ENCODE measurements at places on chromosomes 3 and 15.

GRCh38 chr3:385151-385550 is 188.6 kb downstream of the CHL1 start:
- no peak for DNase-seq

DNA sequence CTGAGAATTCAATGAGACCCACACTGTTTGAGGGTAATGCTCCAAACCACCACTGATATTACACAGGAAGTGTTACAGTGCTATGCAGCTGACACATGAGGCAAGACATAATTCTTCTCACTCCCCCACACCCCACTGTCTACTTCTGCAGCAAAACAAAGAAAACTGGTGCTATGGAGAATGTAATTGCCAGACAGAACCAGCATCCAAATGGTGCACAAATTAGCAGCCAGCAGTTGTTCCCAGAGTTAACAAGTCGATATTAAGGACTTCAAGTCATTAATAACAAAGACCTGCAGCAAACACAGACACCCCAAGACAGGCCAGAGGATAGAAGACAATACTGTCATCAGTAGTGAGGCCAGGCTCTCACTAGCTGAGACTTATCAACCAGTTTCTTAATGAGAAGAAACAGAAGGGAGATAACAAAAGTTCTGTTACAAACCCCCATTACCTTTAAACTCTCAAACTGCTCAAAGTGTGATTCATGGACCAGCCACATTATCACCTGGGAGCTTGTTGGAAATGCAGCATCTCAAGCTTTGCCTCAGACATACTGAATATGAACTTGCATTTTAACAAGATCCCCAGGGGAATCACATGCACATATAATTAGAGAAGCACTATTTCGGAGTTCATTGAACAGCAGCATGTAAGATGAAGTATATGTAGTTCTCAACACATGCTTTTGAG is 58.7 kb upstream of the FNDC3B start:
- no peak for DNase-seq

DNA sequence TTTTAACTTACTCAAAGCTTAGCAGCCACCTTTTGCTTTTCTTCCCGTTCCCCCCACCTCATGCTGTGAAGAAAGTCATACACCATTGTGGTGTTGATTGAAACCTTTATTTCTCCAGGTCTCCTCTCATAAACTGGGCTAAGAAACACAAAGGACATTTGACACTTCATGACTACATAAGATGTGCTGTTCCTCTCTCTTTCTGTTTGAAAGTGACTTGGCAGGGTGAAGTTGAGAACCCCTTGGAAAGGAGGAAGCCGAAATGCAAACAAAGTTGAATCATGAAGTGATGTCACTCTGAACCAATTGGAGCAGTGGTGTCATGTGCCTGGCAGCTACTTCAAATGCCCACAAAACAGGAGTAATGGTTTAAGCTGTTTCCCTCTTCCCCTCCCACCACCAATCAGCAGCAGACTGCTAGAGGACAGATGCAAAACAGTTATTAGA is 174.7 kb downstream of the IGF1R start:
- DNase-seq: no peak

DNA sequence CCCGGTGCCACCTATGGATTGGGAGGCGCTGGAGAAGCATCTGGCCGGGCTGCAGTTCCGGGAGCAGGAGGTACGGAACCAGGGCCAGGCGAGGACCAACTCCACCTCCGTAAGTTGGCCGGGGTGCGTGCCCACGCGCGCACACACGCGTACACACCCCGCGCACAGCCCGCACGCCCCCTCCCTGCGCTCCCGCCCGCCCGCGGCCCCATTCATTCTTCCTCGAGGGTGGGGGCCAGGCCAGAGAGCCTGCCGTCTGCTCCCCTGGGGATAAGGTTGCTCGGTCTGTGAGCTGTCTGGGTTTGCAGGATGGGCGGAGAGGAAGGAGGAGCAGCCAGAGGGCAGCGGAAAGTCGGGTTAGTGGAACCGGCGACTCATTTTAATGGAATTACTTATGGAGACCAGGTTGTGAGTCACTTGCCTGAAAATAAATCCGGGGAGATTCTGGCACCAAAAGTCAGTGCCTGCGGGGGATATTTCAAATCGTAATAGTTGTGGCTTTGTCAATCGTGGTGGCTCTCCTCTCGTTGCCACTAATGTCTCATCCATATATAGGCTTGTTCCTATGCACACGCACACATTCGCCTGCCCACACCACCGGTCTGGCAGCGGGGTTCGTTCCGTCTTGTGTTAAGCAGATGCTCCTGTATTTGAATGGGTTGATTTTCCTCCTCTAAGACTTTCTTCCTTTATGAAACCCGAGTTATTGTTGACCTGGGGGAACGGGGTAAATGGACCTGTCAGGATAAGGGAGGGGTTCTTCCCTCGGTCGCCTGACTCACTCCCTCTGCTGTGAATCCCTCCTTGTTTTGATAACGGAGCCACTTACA is 223.4 kb upstream of the IL12A start:
- DNase-seq: no peak

GRCh38 chr3:186691676-186692075 is 25.5 kb upstream of the KNG1 start:
- DNase-seq: no peak

DNA sequence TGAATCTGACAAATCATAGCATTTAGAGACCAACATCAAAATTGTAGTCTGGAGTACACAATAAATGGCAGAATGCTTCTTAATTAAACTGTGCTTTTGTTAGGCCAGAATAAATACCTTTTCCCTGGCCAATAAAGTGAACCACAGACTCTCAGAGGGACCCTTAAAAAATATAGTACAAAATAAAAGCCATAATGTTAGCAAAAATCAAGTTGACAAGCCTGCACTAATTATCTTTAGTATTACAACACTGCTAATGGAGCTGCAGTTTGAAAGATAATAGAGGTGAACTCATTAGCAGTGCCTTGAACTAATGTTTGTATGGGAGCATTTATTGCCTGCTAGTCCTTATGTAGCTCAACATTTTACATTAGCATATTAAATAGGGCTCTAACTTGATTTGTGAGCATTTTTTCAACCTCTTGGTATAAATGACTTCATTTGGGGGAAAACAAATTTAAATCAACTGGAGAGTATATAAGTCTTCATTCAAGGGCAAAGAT is 801.3 kb downstream of the EPHA3 start:
- DNase-seq: no peak

GRCh38 chr15:76996526-76997401 is 1.8 kb downstream of the PSTPIP1 start:
- no peak for DNase-seq

- no peak for DNase-seq
These were observed 174.6 kb downstream of the KLHL25 start for GRCh38 chr15:85619992-85620689.

GRCh38 chr3:16052964-16053363 is 121.5 kb upstream of the GALNT15 start:
- no peak for DNase-seq

GRCh38 chr3:95798628-95799027 is 1015.8 kb upstream of the EPHA6 start:
- DNase-seq: no peak

DNA sequence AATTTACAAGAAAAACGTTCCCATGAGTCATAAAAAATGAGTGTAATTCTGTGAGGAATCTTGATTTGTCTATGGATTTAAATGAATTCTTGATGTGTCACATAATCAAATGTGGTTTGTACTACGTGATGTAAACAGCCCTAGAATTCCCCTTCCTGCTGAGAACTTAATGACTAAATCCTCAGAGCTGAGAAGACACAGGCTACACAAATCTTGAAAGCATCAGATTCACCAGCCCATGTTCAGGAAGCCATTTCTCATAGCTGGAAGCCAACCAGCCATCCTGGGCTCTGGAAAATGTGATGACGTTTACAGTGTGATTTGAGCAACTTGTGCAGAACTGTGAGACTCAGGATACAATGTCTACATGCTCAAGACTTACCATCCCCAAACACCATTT is 193.7 kb upstream of the MME start:
- DNase-seq: no peak

DNA sequence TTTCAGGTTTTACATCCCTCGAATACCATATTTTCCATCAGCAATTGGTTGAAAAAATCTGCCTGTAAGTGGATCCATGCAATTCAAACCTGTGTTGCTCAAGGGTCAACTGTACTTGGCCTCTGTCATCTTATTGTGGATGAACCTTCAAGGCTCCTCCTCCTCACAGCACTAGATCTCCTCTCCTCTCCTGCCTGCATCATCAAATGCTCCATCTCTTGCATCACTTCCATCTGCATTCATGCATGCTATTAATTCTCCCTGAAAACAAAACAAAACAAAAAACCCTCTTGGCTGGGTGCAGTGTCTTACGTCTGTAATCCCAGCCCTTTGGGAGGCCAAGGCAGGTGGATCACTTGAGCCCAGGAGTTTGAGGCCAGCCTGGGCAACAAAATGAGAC is 10.1 kb downstream of the BCL2L10 start:
- no peak for DNase-seq

GRCh38 chr3:95310560-95310959 is 1247.7 kb downstream of the NSUN3 start:
- no peak for DNase-seq

- DNase-seq: no peak
These were observed 50.0 kb downstream of the ZIC1 start for GRCh38 chr3:147458995-147459704.

DNA sequence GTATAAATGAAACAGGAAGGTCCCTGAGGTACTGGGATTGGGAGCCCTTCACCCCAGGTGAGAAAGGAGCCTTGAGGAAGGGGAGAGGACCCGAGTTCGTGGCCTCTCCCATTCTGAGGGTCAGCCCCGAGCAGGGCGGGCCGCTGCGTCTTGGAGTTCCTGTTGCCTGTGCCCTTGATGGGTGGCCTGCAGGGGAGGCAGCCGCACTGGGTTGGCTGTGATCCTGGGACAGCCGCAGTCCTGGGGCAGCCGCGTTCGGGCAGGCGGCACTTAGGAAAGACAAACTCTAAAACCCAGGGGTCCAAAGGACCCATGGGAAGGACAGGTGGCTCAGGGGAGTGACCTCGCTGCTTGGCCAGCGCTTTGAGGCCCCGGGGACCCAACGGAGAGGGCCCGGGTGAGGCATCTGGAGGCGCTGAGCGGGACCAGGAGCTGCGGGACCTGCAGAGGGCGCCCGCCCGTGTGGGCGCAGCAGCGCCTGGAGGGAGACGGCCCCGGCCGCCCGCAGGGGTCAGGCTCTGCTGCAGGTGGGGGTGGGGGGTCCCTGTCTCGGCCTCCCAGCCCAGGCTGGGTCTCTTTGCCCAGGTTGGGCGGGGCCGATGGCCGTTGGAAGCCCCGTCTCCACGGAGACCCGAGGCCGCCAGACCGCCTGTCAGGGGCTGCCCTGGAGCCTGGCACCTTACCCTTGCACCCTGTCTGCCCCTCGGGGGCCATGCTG is 65.1 kb downstream of the HMCES start:
- no peak for DNase-seq

GRCh38 chr3:197802779-197803459 is 11.9 kb downstream of the LRCH3 start:
- DNase-seq: no peak

DNA sequence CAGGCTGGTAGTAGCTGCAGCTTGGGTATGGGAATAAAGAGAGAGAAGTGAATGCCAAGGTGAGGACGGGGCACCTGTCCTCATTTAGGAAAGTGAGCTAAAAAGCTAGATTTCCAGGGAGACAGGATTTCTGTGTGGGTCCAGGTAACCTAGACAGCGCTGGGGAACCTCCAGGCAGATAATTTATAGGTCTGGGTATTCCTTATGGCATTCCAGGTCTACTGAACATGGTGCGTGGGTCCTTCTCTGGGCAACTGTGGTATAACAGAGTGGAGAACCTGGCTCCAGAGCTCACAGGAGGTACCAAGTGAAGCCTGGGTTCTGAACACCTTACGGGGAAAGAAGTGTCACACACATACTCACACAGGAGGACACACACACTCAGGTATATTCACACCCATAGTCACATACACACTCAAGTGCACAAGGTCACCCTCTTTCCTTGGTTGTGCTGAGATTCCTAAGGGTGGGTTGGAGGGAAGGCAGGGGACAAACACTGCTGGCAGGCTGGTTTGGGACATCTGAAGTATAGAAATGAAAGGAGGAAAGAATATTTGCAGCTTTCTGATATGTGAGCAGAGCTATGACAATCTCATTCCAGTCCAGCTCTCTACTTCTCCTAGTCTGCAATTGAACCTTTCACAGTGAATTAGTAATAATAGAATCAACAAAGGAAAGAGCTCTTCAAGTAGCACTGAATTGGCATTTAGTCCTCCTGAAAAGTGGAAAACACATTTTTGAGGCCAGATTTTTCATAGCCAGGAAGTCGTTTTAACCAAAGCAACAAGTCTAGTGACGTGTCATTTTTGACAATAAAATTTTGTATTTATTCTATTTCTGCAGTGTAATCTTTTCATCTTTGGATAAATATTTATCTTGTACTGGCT is 37.4 kb upstream of the ITGA11 start:
- no peak for DNase-seq

DNA sequence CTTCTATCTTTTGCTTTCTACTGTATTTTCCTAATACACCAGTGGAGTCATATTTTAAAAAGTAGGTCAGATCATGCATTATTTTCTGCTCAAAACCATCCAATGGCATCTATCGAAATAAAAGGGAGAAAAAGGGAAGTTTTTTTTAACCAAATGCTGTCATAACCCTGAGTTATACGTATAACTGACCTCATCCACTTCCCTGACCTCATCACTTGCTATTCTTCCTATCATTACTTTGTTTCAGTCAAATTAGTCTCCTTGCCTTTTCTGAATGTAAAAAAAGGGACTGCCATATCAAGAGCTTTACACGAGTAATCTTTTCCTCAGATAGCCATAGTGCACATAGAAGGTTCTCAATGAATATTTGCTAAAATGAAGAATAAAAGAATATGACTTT is 1383.6 kb downstream of the ZPLD1 start:
- no peak for DNase-seq

- DNase-seq: no peak
These were observed 449.3 kb downstream of the ROBO2 start for GRCh38 chr3:77489216-77489615.

GRCh38 chr3:69306239-69307185 is 79.4 kb downstream of the FRMD4B start:
- DNase-seq: no peak

DNA sequence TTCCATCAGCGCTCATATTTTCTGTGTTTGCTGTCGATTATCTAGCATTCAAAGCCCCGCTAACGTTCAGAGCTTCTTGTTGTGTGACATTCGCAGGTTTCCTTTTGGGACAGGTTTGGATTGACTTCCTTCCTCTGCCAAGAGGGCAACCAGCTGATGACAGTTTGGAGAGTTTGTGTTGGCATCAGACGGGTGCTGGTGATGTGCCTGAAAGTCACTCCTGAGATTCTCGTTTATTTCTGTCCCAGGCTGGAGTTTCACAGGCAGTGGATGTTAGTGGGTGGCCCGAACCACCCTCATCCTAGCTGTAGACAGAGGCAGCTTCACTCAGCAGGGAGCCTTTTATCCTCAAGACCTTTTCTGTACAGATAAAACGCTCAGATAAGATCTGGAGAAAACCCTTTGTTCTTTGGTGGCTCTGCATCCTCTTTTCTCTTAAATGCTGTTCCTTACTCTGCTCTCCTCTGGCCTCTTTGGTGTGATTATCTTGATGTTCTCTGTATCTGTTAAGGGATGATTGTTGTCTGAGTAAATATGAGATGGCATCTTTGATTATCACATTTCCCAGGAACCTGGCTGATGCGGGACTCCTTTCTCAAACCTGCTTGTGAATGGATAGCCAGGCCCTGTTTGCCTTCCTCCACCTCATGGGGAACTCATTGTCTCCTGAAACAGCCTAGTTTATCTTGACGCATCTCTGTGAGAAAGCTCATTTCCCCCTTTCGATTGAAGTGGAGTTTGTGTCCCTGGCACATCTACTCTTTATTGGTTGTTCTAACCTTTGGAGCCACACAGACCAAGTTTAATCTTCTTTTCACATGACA is 35.9 kb downstream of the CGNL1 start:
- no peak for DNase-seq

- DNase-seq: no peak
These were observed 251.3 kb upstream of the NR2E3 start for GRCh38 chr15:71559098-71559497.
